ENCODE measurements at places on chromosomes 7 and 10. TPM values are rescaled to one million over a fixed set of nuclear protein-coding genes. Genes with fewer than 3 reads are reported as not detected.

The CYTH3 gene
- total RNA-seq: 51.8 TPM

The PNLIPRP3 gene
- total RNA-seq: not detected

The SYCE1 gene
- total RNA-seq: not detected

The TUBB8 gene
- total RNA-seq: not detected

The HMX2 gene
- total RNA-seq: not detected

The ST8SIA6 gene
- not detected for total RNA-seq

The MRLN gene
- total RNA-seq: not detected

The MNX1 gene
- total RNA-seq: not detected

The NME8 gene
- 0.96 TPM for total RNA-seq

The AKR1B15 gene
- not detected for total RNA-seq

The RADIL gene
- total RNA-seq: 42.4 TPM

The PLXDC2 gene
- total RNA-seq: 94.1 TPM
